ENCODE measurements at places on chromosomes 4 and X.

- no peak for DNase-seq
Observed at GRCh38 chrX:18613930-18614639, 57.8 kb downstream of the RS1 start.

- DNase-seq: no peak
Observed at GRCh38 chr4:167717495-167717894, 374.8 kb upstream of the ANXA10 start.

DNA sequence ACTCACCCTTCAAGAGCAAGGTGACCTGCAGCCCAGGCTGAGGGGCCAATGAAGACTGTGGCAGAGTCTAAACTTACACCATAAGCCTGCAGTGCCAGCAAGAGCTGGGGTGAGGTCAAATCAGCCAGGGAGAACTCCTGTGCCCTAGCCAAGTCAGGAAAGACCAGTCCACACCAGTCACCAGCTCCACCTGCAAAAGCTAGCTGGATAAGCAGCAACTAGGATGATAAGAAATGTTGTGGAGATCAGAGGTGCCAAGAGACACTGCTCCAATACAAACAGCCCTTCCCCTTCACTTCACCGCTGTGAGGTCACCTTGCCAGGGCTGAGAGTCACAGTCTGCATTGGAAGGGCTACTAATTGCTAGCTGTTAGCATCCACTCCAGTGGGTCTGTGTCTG, 31.3 kb downstream of the NIPAL1 start:
- no peak for DNase-seq

DNA sequence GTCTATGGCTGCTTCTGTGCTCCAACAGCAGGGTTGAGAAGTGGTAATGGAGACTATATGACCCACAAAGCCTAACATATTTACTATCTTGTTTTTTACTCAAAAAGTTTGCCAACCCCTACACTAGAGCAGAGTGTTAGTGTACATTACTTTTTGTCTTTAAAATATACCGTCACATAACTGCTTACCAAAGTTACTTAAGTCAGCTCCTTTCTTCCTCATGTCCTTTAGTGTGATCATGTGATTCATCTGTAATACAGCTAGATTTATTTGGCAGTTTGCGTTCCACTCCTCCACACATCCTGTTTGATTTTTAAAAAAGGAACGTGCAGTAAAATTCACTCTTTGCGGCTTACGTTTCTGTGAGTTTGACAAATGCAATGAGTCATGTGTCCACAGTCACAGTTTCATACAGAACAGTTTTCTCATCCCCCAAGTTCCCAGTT, 162.4 kb upstream of the GPRIN3 start:
- DNase-seq: no peak

DNA sequence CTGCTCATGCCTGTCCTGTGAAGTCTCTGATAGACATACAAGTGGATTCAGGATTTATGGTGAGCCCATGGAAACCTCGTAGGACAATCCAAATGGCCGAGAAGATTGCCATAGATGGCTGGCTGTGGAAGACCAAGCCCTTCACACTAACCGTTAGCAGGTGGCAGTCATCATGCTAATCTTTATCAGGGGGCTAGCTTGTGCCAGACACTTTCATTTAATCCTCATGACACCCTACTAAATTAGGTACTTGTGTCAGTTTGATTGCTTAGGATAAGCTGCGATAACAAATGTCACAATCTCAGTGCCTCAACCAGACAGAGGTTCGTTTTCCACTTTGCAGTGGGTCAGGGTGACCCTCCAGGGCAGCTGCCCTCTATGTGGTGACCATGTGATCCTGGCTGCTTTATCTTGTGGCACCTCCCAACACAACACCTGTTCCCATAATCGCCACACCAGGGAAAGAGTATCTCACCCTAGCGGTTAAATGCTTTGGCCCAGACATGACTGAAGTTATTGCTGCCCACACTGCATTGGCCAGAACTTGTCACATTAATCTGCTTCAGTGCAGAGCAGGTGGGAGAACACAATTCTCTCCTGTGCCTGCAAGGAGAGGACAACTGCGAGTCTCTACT, 60.8 kb downstream of the REPS2 start:
- no peak for DNase-seq

DNA sequence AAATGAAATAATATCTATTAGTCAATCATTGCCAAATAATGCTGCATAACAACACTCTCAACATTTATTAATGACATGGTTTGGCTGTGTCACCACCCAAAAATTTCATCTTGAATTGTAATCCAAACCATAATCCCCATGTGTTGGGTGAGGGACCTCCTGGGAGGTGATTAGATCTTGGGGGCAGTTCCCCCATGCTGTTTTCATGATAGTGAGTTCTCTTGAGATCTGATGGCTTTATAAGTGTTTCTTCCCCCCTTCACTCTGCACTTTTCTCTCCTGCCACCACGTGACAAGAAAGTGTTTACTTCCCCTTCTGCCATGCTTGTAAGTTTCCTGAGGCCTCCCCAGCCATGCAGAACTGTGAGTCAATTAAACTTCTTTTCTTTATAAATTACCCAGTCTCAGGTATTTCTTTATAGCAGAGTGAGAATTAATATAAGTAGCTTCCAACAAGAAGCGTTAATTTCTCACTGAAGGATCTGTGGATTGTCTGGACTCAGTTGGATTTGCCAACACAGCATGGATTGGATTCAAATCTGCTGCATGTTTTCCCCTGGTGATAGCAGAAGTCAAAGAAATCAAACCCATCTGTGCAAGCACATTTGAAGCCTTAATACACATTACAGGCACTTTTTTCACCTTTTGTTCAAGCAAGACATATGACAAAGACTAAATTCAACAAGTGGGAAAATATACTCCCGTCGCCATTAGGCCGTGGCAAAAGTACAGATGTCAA, 216.6 kb downstream of the PDGFC start:
- no peak for DNase-seq

DNA sequence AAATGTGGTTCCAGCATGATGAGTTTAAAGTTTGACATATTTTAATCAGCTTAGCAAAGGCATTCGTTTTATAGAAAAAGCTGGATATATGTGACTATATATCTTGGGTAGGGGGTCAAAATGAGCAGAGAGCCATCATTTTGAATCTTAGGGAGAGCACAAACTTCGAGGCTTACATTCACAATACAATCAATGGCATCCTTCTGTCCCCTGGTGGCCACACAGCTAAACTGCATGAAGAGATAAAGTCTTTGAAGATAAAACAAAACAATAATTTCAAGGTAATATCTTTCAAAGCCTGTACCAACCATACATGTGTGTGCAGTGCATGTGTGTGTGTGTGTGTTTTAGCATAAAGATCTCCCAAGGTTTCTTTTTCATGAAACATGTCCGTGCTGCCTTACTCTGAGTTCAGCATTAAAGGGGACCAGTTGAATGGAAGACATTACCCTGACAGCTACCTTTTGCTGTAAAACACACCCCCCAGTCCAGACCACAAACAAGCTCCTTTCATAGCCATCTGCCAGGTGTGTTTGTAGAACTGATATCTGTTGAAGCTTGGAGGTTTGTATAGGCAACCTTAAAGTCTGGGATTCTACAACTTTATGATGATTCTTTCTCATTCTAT, 22.0 kb downstream of the DYNLT3 start:
- no peak for DNase-seq

DNA sequence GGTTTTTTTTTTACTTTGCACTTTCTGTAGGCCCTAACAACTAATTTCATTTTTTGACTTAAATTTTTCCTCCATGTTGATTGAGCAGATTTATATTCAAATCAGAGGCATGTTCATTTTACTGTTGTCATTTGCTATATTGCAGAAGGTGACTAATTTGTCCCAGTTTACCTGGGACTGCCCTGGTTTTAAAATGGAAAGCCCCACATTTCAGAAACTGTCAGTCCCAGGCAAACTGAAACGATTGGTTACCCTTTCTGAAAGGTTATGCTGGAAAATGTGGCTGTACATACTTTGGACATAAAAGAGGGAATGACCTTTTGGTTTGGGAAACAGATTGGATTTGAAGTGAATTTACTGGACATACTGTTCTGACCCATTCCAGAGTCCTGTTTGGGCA, 160.0 kb downstream of the SPCS3 start:
- DNase-seq: no peak

DNA sequence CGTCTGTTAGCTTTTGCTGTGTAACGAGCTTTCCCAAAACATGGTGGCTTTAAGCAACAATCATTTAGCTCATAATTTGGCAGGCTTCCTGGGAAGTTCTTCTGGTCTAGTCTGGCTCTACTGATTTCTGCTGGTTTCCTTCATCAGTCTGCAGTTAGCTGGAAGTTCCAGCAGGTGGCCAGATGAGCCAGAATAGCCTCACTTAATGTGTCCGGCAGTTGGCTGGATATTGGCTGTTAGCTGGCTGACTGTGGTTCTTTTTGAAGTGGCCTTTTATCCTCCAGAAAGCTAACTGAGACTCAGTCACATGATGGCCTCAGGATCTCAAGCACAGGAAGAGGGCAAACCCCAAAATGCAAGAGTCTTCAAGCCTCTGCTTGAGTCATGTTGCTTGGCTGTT, 34.9 kb downstream of the FTHL17 start:
- DNase-seq: peak; percentile 23

DNA sequence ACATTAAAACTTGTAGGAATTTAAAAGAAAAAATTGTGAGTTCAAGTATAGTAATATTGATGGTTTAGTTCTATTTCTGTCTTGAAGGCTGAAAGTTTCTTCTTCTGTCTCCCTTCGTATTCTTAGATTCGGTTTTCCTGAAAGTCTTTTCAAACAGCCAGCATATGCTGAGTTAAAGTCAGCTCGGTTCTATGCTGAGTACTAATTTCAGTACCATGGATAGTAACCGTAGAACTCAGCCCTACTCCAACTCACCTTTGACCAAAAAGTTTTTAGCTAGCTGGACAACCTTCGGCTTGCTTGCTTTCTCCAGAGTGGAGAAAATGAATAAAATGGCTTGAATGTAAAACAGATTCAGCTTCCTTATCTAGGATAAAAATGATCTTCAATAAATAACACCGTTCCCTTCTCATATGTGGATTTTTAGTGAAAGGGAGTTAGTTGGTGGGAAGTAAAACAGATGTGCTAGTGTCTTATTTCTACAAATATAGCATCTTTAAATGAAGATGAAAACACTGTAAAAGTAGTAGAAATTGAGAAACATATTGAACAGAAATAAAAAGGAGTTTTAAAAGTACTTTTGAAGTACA, 5.2 kb downstream of the POU4F2 start:
- peak; percentile 76 for DNase-seq

GRCh38 chrX:117274965-117275364, 812.2 kb upstream of the CT83 start:
- DNase-seq: no peak

DNA sequence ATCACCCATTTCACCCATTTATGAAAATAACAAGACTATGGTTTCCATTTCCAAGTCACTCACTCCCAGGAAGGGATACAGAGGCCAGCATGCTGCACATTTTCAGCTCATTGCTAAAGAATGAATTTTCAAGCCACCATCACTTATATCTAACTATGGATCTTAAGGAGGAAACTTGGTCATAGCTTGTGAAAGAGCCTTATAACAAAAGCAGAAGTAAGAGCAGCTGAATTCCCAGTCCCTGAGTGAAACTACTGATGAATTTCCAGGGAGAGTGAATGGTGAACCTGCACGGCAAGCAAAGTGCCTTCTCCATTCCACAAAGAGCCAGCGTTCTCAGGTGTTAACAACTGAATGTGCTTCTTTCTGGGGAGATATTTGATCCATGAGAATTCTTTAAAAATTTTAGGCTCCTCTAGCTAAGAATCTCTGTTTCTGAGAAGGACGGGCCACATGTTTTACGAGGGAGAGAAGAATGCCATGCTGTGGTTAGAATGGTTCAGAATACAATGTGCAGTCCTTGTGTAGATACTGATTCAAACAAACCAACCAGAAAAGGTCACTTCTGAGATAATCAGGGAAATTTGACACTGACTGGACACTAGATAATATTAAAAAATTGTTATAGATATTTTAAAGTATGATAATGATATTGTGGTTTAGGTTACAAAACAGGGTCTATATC, 24.0 kb downstream of the BTC start:
- no peak for DNase-seq

- DNase-seq: no peak
Observed at GRCh38 chr4:160562661-160563060, 1459.8 kb downstream of the RAPGEF2 start.

DNA sequence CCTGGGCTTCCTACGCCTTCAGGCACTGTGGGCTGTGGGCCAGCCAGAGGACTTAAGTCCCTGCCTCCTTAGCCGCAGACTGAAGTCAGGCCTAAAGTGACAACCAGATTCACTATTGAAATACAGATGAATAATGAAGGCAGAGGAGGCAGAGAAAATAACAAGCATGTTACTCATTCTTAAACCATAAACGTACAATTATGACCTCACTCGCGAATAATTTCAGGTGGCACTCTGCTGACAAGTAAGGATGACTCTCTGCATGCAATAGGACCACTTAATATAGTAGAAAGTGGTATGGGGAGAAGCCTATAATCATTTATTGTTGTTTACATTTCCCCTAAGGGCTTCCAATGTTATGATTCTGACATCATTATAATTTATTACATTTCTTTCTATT, 409.2 kb upstream of the FGF13 start:
- DNase-seq: no peak

DNA sequence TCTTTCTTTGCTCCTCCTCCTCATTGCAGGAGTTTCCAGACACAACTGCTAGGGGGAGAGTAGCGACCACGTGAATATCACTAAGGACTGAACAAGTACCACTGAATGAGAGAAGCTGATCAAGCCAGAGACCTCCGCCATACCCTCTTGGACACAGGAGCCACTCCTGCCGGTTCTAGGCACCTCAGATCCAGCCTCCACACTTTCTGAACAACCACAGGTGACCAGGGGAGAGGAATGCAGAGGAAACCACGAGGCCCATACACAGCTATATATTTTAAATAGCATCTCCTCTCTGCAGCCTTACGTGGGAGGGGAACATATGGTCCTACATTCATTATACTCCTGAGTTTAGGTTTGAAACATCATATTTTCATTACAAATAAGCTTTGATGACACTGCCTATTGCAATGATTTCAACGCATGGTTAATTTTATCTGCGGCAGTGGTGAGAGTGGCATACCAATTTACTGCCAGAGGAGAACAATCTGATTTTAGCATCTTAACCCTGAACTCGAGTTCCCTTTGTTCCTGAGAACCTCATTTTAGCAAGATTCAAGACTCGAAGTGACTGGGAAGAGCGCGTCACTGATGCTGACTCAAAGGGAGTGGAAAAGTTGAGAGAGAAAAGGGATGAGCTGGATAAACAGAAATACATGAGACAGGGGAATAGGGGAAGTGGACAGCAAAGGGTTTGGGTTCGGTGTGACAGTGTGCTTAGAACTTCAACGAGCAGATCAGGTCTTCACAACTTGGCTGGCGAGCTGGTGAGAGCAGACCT, 231.7 kb upstream of the PPARGC1A start:
- DNase-seq: no peak

GRCh38 chr4:107845681-107846080, 20.9 kb downstream of the SGMS2 start:
- DNase-seq: no peak

DNA sequence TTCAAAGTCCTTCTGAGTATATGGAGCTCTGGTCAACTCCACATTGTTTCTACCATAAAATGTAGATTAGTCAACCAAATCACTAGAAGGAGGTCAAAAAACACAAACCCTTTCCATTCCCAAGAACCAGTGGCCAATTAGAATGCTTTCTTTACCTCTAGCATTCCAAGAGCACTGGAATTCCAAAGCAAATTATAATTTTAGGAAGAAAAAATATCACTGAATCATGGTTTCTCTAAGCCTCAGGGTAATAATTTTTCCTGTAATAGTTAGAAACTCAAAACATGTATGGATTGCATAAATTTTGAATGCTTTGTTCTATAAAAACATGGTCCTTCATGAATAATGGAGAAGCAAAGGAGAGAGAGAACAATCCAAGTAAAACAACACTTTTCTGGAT, 39.5 kb downstream of the LEF1 start:
- DNase-seq: no peak

GRCh38 chr4:7295911-7296660, 103.7 kb downstream of the SORCS2 start:
- DNase-seq: peak; percentile 43

Data from HuH-7 (cell line).